ENCODE measurements at places on chromosomes 6 and 20.

- no peak for DNase-seq
Observed at GRCh38 chr6:37039958-37040357, 34.5 kb downstream of the FGD2 start.

- peak; percentile 55 for DNase-seq
Observed at GRCh38 chr6:22082218-22082617, 214.6 kb downstream of the PRL start.

GRCh38 chr6:70175770-70176169 is 127.1 kb downstream of the COL9A1 start:
- DNase-seq: no peak

DNA sequence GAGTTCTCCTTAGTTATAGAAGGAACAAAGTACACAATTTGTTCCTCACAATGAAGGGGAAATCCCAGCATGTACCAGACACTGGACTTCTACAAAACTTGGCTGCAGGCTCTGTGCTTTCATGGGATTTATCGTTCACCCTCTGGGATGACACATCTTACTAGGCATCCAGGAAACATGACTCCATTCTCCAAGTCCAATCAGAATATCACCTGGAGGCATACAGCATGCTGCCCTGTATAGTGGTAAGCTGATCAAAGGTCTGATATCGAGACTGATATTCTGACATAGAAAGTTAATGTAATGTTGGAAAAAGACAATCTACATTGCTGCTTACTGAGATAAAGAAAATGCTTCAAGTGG is 6.7 kb downstream of the RWDD2A start:
- no peak for DNase-seq

GRCh38 chr6:170445971-170446370 is 107.1 kb downstream of the PSMB1 start:
- no peak for DNase-seq

- DNase-seq: no peak
Observed at GRCh38 chr6:118410001-118410400, 138.1 kb upstream of the PLN start.

- peak; percentile 24 for DNase-seq
Observed at GRCh38 chr6:42038811-42039408, 11.4 kb upstream of the TAF8 start.

GRCh38 chr6:55568808-55569439 is 10.1 kb downstream of the HMGCLL1 start:
- DNase-seq: no peak

DNA sequence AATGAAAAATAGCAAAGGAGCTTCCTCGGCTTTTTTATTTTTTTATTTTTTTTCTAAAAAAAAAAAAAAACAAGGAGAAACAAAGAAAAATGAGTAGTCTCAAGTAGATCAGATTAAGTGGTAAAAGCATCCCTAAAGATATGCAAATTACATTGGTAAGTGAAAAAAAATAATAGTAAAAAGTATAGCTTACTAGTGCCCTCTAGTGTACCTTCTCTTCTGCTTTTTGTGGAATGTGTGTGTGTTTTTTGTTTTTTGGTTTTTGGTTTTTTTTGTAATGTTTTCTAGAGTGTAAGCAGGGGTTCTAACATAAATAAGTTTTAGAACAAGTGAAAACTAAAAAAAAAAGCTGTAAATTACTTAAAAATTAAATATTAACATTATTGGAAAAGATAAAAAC is 1062.0 kb downstream of the HACE1 start:
- DNase-seq: no peak

- no peak for DNase-seq
Observed at GRCh38 chr6:43013097-43013842, 476 bp downstream of the MEA1 start.

- DNase-seq: no peak
Observed at GRCh38 chr6:89818977-89819335, 638 bp downstream of the MDN1 start.

- peak; percentile 31 for DNase-seq
Observed at GRCh38 chr6:147508042-147508865, at the start of gene SAMD5. Gene SAMD5, plus strand, starts transcription at chr6:147508690. Its CDS starts 239 bp downstream, at chr6:147508929.

DNA sequence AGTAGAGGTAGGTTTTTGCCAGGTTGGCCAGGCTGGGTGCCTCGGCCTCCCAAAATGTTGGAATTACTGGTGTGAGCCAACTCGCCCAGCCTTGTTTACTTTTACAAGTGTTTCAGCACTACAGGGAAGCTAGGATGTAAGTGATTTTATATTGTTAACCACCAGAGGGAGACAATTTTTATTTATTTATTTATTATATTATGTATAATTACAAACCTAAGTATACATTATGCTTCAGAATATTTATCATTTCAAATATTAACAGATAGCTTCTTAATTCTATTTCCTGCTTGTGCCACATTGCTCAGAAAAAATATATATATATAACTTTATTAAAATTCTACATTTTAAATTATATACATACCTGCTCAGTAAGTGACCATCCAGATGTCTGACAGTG is 9.8 kb downstream of the MMUT start:
- DNase-seq: no peak

DNA sequence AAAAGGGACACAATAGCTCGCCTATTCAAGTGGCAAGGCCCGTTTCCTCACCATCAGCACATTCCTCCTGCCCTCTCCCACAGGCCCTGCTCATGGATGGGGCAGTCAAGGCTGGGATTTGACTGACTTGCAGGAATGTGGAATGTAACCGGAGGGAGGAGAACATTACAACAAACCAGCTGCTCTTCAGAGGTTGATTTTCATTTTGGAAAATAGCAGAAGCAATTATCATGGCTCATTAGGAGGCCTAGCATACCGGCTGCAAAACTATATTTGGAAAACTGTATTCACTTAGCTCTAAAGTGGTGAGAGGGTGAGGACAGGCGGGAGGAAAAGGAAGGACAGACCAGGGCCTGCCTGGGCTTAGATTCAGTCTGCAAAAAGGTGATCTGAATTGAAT is 283.7 kb downstream of the CD83 start:
- no peak for DNase-seq

DNA sequence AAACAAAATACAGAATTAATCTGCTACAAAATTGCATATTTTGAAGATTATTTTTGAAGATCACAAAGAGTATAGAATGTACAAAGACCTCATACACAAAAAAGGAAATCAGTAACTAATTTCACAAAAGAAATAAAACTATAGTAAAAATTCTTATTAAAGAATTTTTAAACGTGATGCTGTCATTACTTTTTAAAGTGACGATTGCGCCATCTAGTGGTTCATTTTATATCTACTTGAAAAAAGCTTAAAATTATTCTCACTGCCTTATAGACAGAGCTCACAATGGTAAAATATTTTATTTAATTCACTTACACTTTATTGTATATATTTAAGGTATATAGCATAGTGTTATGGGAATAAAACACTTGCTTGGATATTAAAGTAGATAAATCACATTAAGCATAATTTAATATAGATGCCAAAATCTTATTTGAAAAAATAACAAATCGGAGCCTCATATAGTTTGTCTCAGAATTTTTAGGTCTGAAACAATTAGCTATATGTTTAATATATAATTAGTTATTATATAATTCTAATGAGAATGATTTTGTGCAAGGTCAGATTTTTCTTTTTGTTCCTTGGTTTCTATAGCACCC is 128.8 kb downstream of the PHF3 start:
- DNase-seq: no peak

- no peak for DNase-seq
Observed at GRCh38 chr6:37435373-37435772, 2.4 kb downstream of the CMTR1 start.

GRCh38 chr20:58571693-58572427 is 56.7 kb upstream of the APCDD1L start:
- DNase-seq: no peak

- DNase-seq: no peak
Observed at GRCh38 chr20:9807136-9807535, 31.7 kb downstream of the PAK5 start.

DNA sequence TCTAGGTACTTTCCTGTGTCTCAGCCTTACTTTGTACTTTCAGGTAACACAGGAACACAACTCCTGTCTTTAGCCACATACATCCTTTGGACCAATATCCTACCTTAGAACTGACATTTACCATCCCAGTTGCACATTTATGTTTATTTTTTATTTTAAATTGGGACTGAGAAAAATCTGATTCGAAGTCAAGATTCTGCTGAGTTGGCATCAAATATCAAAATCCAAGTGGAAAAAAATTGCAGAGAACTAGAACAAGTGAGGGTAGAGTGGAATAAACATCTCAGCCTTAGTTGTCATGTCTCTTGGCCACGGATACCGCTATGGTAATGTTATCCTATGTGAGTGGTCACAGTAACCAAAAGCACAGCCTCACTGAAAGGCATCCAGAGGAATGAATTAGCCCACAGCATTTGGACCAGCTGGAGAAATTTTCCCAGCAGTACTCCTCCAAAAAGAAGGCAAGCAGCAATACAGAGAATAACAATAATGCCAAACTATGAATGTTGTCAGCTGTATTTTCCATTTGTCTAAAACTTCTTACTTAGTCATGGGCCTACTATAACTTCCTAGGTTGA is 17.6 kb upstream of the EYA4 start:
- DNase-seq: no peak

DNA sequence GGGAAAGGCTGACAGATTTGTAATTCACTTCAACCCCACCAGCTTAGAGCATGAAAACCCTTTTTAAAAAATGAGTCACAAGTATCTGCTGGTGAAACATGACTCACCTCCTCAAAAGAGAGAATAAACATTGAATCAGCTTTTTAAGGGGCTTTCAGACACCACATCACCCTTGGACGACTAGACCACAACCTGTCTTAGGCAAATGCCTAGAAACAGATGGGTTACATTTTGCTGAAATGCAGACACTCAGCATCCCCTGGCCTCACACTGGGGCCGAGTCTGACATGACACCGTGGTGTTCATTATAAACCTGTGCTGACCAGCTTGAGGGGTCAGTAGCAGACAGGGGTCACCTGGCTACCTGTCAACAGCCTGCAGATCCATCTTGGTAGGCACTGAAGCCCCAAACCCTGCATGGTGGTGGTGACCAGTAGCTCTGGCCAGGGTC is 175.3 kb upstream of the CST7 start:
- DNase-seq: peak; percentile 69

DNA sequence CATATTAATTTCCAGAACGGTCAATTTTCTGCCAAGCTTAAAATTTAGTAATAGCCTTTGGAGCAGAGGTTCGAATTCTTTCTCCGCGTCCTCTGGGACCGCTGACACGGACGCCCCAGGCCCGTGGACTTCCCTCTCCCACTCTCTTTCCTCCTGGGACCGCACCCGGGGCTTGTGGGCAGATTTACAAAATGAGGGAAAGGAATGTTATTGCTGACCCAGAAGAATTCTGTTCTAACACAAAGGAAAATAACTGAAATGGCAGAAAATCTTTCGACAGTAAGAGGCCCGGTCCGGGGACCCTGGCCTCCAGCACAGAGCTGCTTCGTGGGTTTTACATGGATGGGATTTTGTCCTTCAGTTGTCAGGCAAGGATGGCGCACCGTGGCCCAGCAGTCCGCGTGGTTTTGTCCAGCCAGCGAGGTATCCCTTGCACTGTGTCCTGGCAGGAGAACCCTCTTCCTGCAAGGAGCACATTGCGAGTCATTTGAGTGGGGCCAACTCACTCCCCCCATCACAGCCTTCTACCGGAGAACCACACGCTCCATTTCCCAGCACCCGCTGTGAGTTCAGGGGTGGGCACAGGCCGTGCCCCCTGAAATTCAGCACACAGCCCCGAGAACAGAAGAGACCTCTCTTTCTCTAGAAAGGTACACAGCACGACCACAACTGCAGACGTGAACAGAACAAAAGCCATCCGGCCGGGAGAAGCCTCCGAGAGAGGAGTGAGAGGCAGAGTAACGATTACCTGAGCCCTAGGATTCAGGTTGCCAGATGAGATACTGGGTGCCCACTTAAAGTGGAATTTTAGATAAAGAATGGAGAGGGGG is 106.0 kb upstream of the AFDN start:
- no peak for DNase-seq

- no peak for DNase-seq
Observed at GRCh38 chr20:420721-421574, 12.8 kb downstream of the RBCK1 start.

DNA sequence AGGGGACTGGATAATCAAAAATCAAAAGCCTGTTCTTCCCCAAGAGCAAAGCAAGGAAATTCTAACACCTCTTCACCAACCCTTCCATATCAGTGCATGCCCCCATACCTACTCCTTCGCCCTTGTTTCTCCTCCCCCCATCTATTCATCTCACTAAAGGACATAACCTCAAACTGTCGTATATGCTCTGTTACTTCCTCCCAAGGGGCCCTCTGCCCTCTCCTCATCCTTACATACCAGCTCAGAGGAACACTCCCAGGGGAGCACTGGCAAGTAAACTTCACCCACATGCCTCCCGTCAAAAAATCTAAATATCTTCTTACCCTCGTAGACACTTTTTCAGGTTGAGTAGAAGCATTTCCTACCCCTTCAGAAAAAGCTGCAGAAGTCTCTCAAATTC is 9.4 kb upstream of the ADTRP start:
- DNase-seq: no peak

DNA sequence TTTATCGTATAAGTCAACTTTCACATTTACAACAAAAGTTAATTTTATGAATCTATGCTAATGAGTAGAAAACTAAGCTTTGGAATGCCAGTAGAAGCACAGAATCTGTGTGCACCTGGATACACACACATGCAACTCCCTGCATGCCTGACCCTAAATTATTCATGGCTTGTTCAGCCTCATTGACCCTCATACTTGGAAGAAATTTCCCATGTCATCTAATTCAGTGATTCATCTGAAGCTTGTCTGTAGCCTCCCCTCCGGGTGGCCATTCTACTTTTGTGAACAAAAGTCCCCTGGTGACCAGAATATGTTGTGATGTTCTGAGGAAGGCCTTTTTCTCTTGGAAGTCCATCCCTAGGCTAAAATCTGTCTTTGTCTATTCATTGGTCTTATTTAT is 1078.4 kb downstream of the KIF16B start:
- no peak for DNase-seq

- DNase-seq: peak; percentile 70
Observed at GRCh38 chr6:27495386-27496135, 22.7 kb upstream of the ZNF184 start.

DNA sequence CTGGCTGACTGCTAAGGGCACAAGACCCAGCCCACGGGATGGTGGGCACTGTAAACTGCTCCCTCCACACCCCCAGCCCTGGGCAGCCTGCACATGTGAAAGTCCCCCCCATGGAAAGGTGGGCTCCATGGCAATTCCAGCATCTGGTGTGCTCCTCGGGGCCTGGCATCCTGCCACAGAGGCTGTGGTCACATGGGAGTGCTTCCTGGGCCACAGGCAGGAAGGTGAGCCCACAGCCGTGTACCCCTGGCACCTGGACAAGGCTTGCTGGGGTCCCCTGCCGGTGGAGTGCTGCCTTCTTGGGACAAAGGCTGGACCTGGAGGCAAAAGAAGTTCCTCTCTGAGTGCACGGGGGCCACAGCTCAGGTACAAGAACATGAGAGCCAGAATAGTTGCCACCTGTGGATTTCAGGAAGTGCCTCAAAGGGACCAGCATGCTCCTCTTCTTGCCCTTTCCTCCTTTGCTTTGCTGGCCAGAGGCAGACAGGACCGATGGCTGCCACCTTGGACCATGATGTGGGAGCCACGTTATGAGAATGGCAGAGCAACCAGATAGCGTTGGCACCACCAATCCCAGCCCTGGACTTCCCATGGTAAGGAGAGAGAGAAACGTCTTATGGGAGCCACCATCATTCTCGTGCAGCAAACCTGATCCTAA is 120.2 kb upstream of the MLN start:
- no peak for DNase-seq

- no peak for DNase-seq
Observed at GRCh38 chr6:44237813-44238433, 9.0 kb upstream of the HSP90AB1 start.

- no peak for DNase-seq
Observed at GRCh38 chr20:29299811-29300578, 1957.5 kb upstream of the DEFB115 start.

- no peak for DNase-seq
Observed at GRCh38 chr6:7770111-7770510, 44.2 kb downstream of the BMP6 start.
